Caudate nucleus (tissue), 63 donors: ENCODE measurements at places on chromosomes 4 and X.

DNA sequence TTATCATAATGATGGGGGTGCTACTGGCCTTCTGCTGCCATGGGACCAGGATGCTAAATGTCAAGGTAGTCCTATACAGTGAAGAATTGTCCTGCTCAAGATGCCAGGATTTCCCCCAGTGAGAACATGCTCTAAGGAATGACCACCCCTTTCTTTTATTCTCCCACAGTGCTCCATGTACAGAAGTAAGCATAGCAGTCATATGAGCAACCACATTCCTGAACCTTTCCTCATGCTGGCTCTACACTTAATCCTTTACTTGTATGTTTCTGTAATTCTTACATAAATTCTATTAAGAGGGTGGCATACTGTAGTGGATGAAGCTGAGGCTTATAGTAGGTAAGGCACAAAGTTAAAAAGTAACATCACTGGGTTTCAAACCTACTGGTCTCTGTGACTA is 20.2 kb downstream of the CYP2U1 start:
- DNase-seq: no peak

- DNase-seq: no peak
Observed at GRCh38 chr4:53961351-53961750, 103.1 kb downstream of the CHIC2 start.

DNA sequence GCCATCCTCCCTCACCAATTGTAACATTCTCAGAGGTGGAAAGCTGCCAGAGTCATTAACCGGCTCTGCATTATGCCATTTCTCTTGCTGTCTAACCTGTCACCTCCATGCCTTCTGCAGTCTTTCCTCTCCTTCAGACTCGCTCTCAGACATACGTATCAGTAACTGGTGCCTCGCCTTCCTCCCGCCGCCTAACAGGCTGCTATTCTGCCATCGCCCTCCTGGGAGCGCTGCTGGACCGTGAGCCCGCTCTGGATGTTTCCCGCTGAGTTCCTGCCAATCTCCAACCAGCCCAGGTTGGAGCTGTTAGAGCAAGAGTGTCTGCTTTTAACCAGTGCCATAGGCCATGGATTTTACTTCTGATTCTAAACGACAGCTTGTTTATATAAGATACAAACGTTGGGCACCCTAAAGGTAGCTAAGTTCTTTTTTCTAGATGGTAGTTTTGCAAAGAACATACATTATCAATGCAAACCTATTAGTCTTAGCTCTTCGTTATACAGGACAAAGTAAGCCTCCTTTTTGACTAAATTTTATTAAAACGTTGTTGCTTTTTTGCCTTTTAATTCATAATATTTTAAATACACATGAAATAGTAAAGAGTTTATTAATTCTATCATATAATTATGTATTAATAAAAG is 59.5 kb upstream of the NEIL3 start:
- DNase-seq: peak; percentile 49

GRCh38 chrX:75273483-75273882 is 402 bp upstream of the UPRT start:
- no peak for DNase-seq

- DNase-seq: no peak
Observed at GRCh38 chr4:53494851-53495250, 96.4 kb downstream of the LNX1 start.

GRCh38 chrX:41960142-41960541 is 36.8 kb upstream of the CASK start:
- DNase-seq: no peak

- no peak for DNase-seq
Observed at GRCh38 chrX:95585321-95585720, 1099.3 kb upstream of the DIAPH2 start.

DNA sequence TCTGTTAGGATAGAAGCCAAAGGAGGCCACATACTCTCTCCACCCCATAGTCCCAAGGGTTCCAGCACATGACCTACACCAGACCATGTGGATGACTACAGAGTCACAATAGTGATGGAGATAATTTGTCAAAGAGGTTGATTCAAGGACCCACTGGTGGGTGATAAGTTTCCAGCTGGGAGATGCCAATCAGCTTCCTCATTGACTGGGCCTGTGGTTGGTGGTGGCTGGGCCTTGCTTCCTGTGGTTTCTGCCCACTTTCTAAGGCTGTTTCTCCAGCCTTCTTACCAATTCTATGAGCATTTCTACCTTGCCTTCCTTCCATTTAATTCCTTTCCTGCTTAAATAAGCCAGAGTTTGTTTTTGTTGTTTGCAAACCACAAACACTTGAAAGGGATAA is 95.5 kb upstream of the CPEB2 start:
- no peak for DNase-seq

DNA sequence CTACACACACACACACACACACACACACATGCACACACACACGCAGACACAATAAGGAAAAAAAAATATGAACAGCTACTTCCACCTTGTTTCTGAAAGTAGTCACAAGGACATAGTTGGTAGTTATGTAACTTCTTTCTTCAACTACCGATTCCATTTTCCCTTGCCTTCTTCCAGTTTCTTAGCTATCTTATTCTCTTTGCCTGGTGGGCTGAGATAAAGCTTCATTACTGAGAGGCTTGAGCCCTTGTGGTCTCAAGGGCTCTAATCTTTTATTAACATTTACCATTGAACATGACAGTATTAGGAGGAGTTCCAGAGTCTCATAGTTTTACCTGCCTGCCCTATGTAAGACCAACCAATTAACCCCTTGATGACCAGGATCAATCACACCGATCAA is 8.9 kb upstream of the SMIM10 start:
- DNase-seq: no peak

DNA sequence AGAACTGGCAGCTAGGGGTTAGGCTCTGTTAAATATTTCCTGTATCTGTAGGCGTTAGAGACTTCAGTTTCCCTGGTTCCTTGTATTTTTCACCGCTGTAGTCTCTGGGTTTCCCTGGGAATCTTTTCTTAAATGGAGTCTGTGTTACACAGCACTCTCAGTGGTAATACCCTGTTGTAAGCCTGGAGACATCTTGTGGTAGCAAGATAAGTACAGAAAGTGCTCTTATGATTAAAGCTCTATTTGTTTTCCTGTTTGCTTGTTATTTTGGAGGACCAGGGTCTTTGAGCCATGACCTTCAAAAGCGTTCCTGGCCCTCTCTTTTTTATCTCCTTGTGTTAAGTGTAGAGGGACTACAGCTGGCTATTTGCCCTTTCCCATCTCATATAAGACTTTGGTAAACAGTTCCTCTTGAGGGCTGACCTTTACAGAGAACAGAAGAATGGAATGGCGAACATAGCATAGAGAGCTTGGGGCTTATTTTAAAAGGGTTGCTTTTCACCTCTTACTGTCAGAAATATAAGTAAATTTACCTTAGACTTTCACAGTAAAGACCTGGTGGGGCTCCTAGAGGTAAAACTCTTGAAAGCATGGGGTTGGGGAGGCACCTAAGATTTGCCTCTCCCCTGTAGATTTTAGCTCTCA is 782.5 kb downstream of the FAT4 start:
- no peak for DNase-seq

- DNase-seq: no peak
Observed at GRCh38 chr4:89751416-89751815, 85.5 kb downstream of the SNCA start.

- DNase-seq: no peak
Observed at GRCh38 chr4:78162342-78162741, 105.2 kb downstream of the FRAS1 start.

DNA sequence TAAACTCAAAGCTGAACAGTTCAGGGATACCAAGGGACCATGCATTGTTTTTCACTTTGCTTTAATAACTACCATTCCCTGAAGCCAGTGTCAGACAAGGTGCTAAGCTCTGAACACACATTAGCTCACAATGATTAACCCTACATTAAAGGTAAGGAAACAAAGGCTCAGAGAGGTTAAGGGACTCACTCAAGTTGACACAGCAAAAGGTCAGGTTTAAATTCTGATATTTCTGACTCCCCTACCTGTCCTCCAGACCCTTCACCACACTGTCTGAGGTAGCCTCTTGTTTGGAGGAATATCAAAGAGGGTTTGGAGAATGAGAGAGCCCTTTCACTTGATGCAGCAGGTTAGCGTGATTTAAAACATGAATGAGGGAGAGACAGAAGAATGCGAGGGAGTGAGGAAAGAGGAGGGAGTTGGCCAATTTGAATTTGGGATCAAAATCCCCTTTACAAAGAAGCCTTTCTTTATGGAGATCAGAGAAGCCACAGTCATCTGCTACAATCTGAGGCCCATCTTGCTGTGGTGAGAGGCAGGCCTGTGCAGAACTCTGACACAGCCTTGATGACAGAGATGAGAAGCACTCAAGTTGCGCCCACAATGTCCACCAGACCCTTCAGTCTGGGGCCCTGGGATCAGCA is 103.5 kb downstream of the FHDC1 start:
- DNase-seq: no peak

DNA sequence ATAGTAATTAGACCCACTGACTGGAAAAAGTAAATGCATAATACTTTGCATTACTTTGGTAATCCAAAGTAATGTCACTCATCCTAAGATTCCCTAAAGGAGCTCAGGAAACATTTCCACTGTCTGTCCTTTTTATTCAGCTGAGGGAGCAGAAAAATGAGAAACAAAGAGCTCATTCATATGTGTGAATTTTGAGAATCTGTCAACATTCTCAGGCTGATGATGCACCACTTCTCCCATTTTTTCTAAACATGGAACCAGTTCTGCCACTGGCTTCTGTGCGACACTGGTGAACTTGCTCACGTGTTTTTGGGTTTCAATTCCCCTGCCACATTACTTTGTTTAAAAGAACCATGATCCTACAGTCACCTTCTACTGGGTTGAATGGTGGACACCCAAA is 28.4 kb upstream of the ADH7 start:
- no peak for DNase-seq

GRCh38 chr4:153409924-153410501 is 56.1 kb upstream of the TMEM131L start:
- no peak for DNase-seq

- no peak for DNase-seq
Observed at GRCh38 chr4:7434766-7435150, at the start of gene PSAPL1. Gene PSAPL1 (minus strand): TSS chr4:7434930. CDS start chr4:7434879, 51 bp downstream.

GRCh38 chrX:100625985-100626491 is 10.6 kb downstream of the TSPAN6 start:
- DNase-seq: no peak

DNA sequence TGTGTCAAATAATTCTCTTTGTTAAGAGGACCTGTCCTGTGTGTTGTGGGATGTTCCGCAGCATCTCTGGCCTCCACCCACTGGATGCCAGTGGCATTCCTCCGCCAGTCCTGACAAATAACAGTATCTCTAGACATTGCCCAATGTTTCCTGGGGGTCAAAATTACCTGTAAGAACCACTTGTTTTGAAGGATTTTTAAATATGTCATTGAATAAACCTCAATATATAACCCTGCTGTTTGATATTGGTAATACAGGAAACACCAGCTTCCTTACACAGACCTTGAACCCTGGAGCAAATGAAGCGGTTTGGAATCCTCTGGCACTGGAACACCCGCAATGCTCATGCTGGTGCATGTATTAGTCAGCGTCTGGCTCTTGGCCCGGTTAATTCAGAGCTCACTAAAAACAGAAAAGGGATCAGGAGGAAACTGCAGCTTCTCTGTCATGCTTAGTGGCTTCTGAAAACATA is 101.3 kb downstream of the TBL1X start:
- peak; percentile 27 for DNase-seq

DNA sequence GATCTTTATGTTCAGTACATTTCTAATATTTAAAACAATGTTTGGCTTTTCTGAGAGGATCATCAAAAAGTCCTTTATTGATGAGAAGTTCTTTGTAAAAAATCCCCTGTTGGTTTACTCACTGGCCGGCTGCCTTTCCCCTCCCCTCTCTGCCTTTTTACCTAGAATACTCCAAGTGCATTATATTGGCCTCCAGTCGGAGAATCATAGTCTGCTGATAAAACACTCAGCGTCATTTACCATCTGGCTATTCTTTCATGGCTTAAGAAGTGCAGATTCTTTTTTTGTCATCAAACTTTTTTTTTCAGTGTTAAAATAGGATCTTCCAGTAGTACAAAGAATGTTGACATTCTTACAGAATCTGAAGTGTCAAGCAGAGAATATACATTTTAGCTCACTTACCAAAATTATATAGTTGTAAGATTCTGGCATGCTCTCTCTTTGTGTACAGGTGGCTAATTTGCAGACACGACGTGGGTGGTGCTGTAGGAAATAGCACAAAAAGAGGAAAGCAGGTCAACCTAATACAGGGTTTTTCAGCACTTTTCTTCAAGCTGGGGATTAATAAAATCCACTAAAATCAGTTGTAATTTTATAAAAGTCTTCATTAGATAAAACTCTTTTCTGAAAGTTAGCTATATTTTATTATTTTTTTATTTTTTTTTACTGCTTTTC is 731.8 kb downstream of the KCTD8 start:
- DNase-seq: no peak

- DNase-seq: no peak
Observed at GRCh38 chrX:38881727-38882126, 80.5 kb downstream of the MID1IP1 start.

DNA sequence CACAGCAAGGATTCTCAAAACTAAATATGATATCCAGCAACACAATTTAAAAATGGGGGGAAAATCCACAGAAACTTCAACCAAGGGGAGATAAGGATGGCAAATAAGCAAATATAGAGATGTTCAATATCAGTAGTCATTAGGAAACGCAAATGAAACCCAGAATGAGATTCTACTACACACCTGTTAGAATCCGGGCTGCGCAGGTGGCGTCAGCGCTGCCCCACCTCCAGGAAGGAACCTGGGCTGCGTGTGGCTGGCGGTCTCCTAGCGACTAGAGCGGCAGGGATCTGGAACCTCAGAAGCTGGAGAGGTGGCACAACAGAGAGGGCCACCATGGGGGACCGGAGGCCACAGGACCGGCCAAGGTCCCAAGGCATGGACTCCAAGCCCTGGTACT is at the start of gene FAM47B:
Gene FAM47B (plus strand): TSS at position 301 of the 400 bp plus-strand sequence. CDS start 36 bp downstream, at position 337.
- DNase-seq: no peak

DNA sequence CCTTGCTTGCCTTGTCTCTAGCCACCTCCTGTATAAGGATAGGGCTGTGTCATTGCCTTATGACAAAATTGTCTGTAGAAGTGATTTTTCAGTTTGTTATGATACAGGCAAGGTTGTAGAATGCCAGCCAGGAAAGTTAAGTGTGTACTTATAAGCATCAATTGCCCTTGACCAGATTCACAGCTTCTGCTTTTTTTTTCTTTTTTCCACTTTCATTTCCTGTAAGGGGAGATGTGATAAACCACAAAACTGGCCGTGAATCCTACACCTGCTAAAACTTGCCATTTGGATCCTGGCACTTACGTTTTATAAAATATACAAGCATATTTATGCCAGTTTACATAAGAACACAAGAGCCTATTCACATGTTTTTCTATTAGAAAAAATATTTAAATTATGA is 35.0 kb upstream of the BMPR1B start:
- DNase-seq: no peak

DNA sequence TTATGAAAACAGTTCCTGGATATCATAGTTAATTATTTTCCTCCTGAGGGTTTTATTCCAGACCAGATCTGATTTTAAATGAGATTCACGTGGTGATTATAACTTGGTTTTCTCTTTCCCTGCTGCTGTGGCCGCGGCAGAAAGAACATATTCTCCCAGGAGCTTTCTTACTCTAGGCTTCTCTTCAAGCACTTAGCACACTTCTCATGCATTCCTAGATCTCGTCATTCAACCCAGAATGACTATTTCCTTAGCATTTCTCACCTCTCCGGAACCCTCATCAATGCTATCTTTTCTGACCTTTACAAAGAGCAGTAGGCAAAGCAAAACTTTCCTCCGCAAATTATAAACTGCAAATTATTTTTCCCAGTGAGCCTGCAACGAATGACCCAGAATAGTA is 122.9 kb downstream of the GPAT3 start:
- no peak for DNase-seq
